ENCODE measurements at places on chromosomes 16 and 17.
A peak's percentile ranks its signal among the peaks of the same experiment; 100 is the strongest.

- DNase-seq: peak; percentile 10
These were observed 4.7 kb upstream of the RBBP6 start for GRCh38 chr16:24534620-24535019.

- DNase-seq: no peak
These were observed 82.8 kb downstream of the SNX29 start for GRCh38 chr16:12059216-12059769.

- no peak for DNase-seq
These were observed 14.5 kb upstream of the MYO18A start for GRCh38 chr17:29194669-29195068.

- DNase-seq: no peak
These were observed at the start of gene SDK2 for GRCh38 chr17:73644145-73645049. Gene SDK2 (minus strand): TSS chr17:73644445. CDS start chr17:73644088, 357 bp downstream.

GRCh38 chr17:14827396-14827919 lies 437.7 kb downstream of the PMP22 start:
- no peak for DNase-seq

GRCh38 chr16:31710880-31711279 lies 162.7 kb upstream of the ZNF267 start:
- no peak for DNase-seq

- no peak for DNase-seq
These were observed 20.1 kb upstream of the CPHXL start for GRCh38 chr16:75746359-75746758.

DNA sequence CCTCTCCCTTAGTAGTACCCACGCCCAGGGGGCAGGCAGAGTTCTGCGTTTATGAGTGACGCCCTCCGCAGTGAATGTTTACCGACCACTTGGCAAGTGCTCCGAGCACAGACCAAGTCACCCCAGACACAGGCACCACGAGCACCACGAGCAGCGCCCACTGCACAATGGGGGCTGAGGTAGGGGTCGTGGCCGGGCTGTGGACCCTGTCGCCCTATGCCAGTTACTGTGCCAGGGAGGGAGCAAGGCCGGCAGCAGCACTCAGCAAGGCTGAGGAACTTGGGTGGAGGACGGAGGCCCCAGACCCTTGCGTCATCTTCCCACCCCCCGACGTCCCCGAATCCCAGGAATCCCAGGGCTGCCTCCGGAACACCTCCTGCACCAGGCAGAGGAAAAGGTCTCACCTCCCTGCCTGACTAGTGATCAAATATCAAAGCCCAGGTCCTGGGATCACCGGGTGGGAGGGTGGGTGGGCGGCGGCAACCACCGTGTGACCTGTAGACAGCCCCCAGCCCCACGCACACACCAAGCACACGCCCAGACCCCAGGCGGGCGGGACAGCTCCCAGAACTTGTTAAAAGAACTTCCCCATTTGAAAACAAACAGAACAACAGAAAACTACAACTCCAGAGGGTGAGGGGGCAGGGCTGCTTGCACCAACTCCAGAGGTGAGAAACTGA lies 5.4 kb downstream of the VASN start:
- DNase-seq: no peak

- DNase-seq: peak; percentile 16
These were observed at the start of gene IL32 for GRCh38 chr16:3065069-3065741. Gene IL32 (plus strand): TSS chr16:3065640. CDS start chr16:3065812, 172 bp downstream.

- no peak for DNase-seq
These were observed 21.6 kb downstream of the ZNF276 start for GRCh38 chr16:89742948-89743347.

GRCh38 chr17:78573955-78574354 lies 3.2 kb downstream of the DNAH17 start:
- DNase-seq: no peak

DNA sequence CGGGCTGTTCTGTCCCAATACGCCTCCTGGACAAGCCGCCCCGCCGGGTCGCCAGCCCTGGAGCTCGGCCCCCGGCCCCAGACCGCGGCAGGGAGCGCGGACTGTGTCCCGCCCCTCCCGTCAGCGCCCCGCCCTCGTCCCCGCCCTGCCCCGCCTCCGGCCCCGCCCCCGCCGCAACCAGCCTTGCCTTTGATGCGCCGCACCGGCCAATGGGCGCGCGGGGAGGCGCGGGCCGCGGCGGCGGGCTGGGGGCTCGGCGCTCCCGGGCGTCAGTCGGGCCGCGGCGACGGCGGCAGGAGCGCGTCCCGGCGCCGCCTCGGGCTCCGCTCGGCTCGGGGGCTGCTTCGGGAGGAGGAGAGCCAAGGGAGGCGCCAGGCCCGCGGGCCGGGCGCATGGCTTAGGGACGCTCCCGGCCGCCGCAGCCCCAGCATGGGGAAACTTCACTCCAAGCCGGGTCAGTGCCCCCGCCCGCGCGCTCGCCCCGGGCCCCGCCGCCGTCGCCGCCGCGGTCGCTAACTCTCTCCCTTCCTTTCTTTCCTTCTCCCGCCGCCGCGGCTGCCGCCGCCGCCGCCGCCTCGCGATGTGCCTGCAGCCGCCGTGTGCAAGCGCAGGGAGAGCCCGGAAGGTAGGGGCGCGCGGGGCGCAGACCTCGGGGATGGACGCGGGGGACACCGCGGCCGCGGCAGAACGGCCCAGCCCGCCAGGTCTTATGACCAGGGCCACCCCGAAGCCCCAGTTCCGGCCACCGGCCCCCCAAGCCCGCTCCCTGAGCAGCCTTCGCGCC lies at the start of gene NKD1:
NKD1 (plus strand) TSS at position 272 of the 784 bp plus-strand sequence; CDS start at position 430, 158 bp downstream.
- DNase-seq: no peak

- peak; percentile 58 for DNase-seq
These were observed 16.4 kb upstream of the SMIM36 start for GRCh38 chr17:55527540-55528118.

- DNase-seq: no peak
These were observed 25.1 kb downstream of the UNC13D start for GRCh38 chr17:75819116-75819515.

GRCh38 chr17:21458054-21458453 lies 81.9 kb downstream of the KCNJ12 start:
- DNase-seq: no peak

DNA sequence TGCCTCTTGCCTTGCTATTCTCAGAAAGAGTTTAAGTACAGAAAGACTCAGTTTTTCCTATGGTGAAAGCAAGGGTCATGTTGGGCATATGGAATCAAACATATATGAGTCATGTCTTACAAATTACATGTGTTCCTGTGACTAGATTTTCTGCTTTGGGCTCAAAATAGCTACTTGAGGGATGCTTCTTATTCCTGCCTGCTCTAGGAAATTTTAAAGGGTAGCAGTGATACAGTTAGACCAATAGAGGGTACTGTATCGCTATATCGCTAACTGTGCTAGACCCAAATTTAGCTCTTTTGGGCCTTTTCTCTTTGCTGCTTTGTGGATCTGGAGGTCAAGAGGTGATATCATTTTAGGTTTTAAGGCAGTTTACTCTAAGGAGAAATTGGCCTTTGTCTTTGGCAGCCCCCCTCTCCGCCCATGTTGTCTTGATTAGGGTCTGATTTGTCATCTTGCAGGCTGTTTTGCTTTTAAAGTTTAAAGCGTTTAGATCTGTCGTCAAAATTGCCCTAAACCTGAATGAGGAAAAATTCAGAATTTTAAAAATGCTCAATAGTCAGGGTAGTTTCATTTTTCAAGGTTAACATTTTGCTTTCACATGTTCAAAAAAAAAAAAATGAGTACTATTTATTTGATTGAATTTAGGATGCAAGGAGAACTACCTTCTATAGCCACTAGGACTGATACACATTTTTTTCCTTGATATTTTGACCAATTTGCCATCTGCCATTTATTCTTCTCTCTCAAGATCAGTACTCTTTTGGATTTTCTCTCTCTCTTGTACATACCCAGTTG lies 8.8 kb downstream of the NFATC3 start:
- peak; percentile 55 for DNase-seq

GRCh38 chr17:59139939-59140338 lies 15.0 kb downstream of the SKA2 start:
- DNase-seq: no peak

DNA sequence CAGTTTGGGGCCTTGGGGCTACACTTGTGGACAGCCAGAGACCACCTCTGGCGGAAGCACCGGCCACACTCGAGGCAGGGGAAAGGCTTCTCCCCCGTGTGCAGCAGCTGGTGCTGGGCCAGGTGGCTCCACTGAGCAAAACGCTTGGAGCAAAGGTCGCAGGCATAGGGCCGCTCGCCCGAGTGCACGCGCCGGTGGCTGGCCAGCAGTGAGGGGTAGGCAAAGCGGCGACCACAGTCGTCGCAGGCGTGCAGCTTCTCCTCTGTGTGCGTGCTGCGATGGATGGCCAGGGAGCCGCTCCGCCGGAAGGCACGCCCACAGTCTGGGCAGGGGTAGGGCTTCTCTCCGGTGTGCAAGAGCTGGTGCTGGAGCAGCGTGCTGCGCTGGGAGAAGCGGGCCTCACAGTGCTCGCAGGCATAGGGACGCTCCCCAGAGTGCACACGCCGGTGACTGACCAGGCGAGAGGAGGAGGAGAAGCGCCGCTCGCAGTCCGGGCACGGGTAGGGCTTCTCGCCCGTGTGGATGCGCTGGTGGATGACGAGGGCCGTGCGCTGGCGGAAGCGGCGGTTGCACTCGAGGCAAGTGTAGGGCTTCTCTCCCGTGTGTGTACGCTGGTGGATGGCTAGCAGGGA lies 5.8 kb downstream of the ZNF689 start:
- DNase-seq: no peak

DNA sequence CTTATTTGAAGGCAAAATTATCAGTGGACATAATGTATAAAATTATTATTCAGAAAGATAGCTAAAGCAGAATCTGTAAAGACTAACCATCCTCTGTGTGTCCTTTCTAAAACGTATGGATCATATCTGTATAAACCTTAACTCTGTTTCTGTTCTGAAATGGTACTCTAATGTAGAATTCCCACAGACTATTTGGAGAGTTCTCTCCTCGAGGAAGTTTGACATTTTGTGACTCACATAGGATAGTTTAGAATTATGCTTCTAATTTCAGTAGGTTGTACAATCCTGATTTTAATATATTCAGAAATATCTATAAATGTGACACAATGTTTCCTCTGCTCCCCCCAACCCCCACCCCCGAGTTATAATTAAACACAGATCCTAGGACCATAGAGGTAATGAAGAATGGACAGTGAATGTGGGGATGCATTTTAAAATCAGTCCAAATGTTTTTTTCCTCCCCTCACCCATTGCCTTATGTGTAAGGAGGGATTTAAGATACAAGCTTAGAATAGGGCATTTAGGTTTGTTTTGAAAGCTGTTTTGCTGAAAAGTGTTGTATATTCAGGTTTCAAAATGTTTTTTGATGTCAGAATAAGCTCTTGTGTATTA lies 66.8 kb downstream of the BCAS3 start:
- no peak for DNase-seq

DNA sequence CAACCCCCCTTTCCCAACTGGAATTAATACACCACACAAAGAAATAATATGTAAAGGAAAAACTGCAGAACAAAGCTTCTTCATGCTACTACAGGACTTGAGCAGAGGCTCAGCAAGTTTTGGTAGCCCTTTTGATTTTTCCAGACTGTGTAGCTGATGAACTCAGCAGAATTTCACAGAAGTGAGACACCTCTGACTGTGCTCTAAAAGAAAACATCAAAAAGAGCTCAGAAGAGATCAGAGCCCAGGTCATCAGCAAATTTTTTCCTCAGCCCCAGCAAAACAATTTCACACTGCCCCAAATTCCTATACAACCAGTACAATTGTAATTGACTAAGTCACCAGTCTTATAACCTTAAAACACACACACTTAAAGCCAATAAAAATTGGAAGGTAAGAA lies 38.0 kb downstream of the TTC19 start:
- no peak for DNase-seq

DNA sequence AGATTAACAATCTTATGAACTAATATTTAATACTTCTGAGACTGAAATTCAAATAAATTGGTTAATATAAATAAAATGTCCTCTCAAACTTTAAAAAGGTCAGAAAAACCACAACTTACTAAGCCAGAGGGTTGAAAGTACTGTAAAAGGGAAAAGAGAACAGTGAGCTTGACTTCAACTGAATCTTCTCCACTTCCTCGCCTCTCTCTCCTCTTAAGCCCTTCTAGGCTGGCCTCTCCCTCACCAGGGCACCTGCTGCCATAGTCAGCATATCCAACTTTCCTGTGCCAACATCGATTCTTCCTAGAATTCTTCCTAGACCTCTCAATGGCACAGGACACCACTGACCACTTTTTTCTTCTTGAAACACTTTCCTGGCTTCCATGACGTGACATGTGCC lies 19.4 kb downstream of the GNA13 start:
- no peak for DNase-seq

DNA sequence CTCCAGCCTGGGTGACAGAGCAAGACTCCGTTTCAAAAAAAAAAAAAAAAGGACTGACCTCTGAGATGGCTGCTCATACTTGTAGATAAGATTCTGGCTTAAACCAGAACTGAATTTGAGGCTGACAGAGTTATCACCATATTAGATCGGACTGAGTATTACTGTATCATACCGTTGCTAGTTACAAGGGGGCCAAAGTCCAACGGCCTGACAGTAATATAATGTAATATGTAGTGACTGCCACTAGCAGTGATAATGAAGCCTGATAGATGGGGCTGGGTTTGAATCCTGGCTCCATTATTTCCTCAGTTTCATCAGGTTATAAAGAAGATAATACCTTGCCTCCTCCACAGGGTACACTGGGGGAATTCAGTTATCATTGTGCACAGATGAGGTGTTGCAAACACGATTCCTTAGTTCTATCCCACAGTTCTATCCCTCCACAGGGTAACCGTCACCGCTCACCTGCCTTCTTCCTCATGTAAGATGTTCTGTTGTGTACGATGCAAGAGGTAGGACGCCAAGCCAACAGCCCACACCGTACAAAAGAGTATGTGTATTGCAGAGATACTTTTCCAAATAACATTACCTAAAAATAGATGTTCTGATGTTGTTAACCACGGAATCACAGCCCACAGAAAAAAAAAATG lies 5.2 kb downstream of the TMEM220 start:
- DNase-seq: no peak

- DNase-seq: peak; percentile 83
These were observed 2.3 kb downstream of the LRRC3C start for GRCh38 chr17:39929646-39930407.

DNA sequence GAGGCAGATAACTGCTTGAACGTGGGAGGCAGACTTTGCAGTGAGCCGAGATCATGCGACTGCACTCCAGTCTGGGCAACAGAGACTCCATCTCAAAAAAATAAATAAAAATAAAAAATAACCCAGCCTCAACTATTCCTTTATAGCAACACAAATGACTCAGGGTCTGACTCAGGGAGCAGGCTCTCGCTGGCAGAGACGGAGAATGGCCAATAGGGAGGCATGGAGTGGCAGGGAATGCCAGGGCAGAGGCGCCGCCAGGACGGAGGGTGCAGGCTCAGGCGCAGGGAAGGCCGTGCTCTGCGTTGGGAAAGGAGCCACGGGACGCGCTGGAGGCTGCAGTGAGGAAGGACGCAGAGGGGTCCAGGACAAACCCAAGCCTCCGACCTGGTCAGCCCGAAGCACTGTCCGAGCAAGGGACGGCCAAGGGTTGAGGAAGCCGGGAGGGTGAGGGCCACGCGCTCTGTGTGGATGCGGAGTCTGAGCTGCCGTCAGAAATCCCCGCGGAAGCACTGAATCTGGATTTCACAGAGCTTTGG lies 40.3 kb downstream of the PKD1 start:
- peak; percentile 50 for DNase-seq

GRCh38 chr16:84922351-84923120 lies 88.8 kb downstream of the ZDHHC7 start:
- no peak for DNase-seq

Data from HFFc6 (cell line).